ENCODE measurements at places on chromosomes 5 and 9.

DNA sequence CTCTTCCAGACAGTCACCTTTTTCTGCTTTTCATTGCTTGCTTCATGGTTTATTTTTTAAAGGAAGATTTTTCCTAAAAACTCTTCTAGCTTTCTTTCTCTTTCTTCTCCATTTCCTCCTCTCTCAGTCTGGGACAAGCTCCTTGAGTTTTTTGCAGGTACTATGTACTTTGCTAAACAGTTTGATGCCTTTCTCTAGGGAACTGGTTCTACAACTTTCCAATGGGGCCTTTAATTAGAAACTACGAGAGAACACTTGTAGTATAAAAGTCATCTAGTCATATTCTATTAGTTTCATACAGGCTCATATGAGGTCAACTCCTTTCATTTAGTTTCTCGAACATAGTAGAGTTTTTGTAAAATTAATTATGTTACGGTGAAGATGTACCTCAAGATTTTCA, 189.6 kb downstream of the DOCK8 start:
- no peak for DNase-seq

GRCh38 chr5:178439493-178440180, 150.6 kb downstream of the COL23A1 start:
- no peak for DNase-seq

DNA sequence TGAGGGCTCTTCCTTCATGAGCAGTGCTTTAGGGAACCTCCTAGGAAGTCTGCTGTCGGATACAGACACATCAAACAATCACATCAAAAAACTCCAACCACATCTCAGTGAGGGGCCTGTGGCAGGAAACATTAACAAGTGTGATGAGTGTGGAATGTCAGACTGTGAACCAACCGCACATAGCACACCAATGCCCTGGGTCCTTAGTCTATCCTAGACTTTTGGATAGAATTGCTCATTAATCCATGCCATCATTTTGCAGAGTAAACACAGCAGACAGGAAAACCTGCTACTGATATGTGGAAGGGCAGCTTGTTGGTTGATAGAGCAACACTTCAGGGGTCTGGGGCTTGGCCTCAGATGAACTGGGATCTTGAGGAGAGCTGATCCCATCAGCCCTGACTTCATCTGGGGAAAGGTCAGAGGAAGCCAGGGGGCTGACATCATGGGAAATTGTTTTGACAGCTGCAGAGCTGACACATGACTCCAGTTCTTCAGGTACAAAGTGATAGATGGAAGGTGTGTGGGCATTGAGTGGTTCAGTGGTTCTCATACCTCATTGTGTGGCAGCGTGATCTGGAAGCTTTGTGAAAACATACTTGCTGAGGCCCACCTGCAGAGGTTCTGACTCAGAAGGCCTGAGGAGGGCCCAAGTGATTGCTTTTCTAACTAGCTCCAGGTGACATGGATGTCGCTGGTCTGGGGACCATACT, 193.3 kb downstream of the DIRAS2 start:
- no peak for DNase-seq

DNA sequence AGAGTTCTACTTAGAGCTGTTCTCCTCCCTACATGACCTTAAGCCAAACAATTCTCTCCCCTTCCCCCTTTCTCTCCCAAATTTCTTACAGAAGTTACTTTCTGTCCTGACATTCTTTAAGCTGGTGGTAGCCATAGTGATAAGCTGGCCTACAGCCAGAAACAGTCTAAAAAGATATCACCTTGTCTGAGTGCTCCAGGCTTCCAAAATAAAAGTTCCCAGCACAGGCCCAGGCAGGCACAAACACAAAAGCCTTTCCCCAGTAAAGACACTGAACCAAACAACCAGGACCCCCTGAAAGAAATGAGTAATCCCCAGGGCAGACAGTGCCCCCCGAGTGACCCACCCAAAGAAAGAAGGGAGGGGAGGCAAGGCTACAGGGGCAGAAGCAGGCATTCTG, 19.2 kb downstream of the SIL1 start:
- no peak for DNase-seq

Data from head of caudate nucleus (tissue), 42 donors.